Renal pelvis (tissue), 12 donors: ENCODE measurements at places on chromosomes 5 and 9. TPM values are rescaled to one million over a fixed set of nuclear protein-coding genes. Genes with fewer than 3 reads are reported as not detected.

- DNase-seq = no peak
These were observed 22.0 kb upstream of the PIK3R1 start for GRCh38 chr5:68193481-68194036.

The IQGAP2 gene
- polyA plus RNA-seq = 55.1 TPM

The FST gene
- 28.8 TPM for polyA plus RNA-seq

DNA sequence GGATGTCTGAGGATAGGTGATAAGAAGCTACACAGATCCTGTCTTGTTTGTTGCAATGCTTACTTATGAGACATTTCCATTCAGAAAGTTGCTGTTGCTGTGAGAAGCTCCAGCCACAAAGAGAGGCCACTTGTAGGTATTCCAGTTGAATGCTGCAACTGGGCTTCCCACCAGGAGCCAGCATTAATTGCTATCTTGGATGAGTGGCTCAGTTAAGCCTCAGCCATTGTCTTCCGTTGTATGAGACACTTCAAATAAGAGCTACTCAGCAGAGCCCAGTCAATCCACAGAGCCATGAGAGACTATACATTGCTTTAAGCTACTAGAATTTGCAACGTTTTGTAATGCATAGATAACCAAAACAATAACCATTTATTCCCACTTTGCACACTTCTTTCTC, 104.3 kb upstream of the ARRDC3 start:
- DNase-seq = no peak

The DBH gene
- 0.94 TPM for polyA plus RNA-seq

DNA sequence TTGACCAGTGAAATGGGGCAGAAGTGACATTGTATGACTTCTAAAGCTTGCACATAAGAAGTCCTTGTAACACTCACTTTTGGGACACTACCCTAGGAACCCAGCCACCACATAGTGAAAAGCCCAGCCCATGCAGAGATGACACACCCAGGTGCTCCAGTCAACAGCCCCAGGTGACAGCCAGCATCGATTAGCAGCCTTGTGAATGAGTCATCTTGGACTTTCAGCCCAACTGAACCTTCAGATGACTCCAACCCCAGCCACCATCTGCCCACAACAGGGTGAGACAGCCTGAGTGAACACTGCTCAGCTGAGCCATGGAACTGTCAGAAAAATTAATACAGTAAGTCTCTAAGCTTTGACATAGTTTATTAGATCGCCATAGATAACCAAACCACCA, 458.6 kb downstream of the ZSWIM6 start:
- no peak for DNase-seq

The C5orf58 gene
- 0.24 TPM for polyA plus RNA-seq

- no peak for DNase-seq
These were observed 9.8 kb downstream of the DOCK2 start for GRCh38 chr5:169646856-169647255.

DNA sequence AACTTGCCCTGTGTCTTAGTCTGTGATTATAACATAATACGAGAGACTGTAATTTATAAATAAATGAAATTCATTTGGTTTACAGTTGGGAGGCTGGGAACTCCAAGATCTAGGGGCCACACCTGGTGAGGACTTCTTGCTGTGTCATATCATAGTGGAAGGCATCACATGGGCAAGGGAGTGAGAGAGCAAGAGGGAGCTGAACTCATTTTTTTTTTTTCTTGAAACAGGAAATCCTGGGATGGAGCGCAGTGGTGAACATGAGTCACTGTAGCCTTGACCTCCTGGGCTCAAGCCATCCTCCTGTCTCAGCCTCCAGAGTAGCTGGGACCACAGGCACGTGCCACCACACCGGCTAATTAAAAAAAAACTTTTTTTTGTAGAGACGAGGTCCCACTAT, 7.2 kb downstream of the MLANA start:
- DNase-seq = no peak

GRCh38 chr9:1759009-1759408, 256.1 kb upstream of the SMARCA2 start:
- DNase-seq = no peak

The SPINK1 gene
- 45.8 TPM for polyA plus RNA-seq

- no peak for DNase-seq
These were observed 72.4 kb upstream of the SNX2 start for GRCh38 chr5:122702524-122702875.

The PRRT1B gene
- 1.5 TPM for polyA plus RNA-seq

GRCh38 chr9:137299203-137299565, 2.9 kb downstream of the NRARP start:
- no peak for DNase-seq

DNA sequence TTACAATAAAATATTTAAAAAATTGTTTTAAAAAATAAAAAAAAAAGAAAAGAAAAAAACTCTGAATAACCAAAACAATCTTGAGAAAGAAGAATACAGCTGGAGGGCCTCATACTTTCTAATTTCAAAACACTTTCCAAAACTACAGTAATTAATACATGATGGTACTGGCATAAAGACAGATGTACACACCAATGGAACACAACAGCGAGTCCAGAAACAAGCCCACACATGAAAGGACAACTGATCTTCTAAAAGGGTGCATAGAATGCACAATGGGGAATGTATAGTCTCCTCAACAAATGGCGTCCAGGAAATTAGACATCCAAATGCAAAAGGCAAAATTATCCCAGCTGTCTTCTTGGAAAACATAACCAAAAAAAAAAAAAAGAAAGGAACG, 99.6 kb downstream of the LURAP1L start:
- DNase-seq = no peak

The SSNA1 gene
- 65.3 TPM for polyA plus RNA-seq

DNA sequence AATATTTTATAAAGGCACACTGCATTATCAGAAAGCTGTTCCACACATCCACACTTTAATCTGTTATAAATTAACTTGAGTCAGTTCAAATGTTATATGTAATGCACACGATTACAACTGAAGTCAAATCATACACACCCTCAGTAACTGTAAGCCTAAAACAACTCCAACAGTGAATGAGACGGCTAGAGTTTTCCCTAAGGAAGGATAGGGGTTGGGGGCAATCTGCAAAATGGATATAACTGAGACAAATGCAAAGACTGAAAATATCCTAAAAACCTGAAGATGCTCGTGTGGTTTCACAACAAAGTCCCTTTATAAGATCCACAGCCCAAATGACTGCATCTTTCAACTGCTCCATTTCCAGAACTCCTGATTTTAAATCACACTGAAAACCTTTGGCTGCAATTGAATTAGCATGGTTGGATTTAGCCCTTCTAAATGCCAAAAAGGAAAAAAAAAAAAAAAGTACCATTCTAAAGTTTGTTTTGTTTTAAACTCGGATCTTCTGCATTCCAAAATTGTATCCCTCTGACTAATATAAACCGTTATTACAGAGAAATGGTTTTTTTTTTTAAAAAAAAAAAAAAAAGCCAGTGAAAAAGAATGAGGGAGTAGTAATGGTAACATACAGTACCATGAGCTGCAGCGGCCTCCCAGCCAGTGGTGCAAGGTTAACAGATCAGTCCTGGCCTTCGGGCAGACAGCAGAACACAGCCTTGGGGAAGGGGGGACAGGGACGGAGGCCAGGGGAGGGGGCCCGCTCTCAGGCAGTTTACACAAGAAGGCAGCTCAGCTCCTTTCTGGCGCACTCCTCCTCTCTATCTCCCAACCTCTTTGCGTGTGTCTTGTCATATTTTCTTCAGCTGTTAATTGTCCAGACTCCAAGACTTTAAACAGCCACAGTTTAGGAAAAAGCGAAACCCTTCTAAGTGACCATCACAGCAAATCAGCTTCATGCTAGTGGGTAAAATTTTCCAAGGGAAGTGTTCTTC, 166.1 kb downstream of the BNC2 start:
- DNase-seq = no peak

DNA sequence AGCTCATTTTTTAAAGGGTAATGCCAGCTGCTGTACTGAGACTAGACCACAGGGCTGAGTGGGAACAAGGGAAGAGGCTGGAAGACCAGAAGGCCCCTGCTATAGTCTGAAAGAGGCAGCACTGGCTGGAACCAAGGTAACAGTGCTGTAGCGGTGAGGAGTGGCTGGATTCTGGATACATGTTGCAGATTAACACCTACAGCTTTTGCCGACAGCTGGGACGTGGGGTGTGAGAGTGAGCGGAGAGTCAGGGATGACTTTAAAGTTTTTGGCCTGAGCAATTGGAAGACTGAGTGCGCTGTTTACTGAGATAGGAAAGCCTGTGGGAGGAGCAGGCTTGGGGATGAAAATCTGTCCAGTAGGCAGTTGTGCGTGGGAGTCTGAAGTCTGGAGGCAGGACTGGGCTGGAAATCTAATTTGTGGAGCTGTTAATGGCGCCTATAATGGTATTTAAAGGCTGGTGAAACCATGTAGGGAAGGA, 26.5 kb downstream of the AQP7 start:
- DNase-seq = no peak

GRCh38 chr9:69801989-69802388, 18.6 kb upstream of the CFAP95 start:
- DNase-seq = no peak

The RPP25L gene
- polyA plus RNA-seq = 31.1 TPM

DNA sequence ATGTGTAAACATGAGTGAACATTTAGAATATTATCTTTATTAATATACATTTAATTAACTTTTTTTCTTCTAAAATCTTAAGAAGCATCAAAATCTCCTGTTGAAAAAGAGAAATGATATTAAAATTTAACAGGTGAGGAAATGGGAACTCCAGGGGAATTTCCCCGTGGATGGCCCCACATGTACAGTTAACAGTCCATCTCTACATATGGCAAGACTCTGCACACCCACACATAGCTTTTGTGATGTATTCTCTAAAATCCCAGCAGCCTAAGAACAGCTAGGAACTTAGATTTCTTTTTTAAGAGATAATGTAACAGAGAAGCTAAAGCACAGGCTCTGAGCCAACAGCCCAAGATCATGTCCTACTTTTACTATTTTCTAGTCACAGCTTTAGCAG, 556.3 kb upstream of the RGMB start:
- DNase-seq = no peak

The CD14 gene
- 10.6 TPM for polyA plus RNA-seq

DNA sequence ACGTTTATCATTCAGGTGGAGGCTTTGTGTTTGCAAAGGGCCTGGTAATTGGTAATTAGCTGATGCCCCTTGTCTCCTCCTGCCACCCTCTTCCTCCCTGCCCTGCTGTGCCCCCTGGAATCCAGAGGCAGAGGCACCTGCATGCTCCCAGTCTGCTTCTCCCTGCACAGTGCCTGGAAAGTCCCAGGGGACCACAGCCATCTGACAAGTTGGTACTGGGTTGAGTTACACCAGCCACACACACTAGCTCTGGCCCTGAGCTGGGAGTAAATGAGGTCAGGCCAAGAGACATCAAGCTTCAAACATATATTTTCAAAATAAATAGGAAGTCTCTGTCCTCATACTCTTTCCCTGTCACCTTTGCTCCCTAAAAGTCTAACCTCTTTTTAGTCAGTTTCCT, 56.3 kb downstream of the INSYN2B start:
- DNase-seq = no peak

- DNase-seq = no peak
These were observed 292.3 kb downstream of the SMARCA2 start for GRCh38 chr9:2307480-2307879.

DNA sequence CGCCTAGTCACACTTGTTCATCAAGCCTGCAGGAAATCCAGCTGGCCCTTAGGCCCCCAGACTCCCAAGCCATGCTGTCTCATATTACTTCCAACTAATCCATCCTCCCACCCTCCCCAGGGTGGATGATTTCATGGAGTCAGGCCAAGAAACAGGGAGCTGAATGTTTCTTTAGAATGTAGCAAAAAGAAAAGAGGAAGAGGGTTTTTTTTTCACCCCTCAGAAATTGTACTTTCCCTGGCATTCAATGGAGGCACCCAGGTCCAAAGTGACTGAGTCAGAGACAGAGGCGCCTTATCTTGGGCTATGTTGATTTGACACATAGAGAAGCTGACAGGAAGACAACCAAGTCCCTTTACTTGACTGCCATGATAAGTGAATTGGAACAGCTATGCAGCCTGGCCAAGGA, 260.2 kb upstream of the NR4A3 start:
- DNase-seq = peak; percentile 7

GRCh38 chr9:117290306-117290840, 124.5 kb downstream of the ASTN2 start:
- no peak for DNase-seq

- DNase-seq = no peak
These were observed 1.6 kb upstream of the LMAN2 start for GRCh38 chr5:177353093-177353492.

- no peak for DNase-seq
These were observed 112.5 kb downstream of the PTTG1 start for GRCh38 chr5:160534125-160534524.

The HMCN2 gene
- 1.6 TPM for polyA plus RNA-seq

DNA sequence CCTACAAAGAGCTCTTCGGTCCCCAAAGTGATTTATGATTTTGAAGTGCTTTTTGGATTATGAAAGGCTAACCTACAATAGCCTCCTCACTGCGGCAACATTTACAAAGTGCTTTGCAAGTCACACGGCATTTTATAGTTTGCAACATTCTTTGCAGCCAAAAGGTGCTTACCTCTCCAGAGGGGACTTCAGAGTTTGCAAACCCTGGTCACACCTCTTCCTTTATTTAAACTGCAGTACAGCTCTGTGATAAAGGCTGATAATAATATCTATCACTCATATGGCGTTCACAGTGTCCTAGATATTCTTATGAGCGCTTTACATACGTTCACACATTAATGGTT, 20.0 kb upstream of the CRB2 start:
- DNase-seq = no peak

- no peak for DNase-seq
These were observed 1.6 kb downstream of the HBEGF start for GRCh38 chr5:140344683-140345423.

The CXXC5 gene
- 206 TPM for polyA plus RNA-seq

DNA sequence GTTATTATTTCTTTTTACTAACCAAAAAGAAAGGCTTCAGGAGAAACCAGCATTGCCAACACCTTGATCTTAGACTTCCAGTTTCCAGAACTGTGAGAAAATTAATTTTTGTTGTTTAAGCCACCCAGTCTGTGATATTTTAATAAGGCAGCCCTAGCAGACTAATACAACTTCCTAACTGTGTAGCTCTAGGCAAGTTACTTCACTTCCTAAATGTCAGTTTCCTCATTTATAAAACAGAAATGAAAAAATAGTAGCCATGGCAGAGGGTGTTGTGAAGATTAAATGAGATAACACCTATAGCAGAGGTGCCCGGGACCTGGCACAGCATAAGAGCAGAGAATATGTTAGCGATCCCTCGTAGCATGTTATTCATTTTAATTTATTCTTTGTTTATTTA, 66.6 kb upstream of the HAND1 start:
- DNase-seq = no peak

DNA sequence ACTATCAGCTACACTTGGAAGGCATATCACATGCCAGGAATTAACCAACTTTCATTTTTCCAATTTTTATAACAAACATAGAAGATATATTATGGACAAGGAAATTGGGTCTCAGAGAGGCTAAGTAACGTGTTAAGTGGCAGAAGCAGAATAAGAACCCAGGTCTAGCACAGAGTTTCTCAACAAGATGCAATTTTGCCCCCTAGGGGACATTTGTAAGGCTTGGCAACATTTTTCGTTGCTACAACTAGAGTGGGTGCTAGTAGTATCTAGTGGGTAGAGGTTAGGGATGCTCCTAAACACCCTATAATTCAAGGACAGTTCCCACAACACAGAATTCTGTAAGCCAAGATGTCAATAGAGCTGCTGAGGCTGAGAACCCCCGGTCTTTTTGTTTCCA, 180.6 kb downstream of the SNCAIP start:
- DNase-seq = no peak

GRCh38 chr5:36575361-36575781, 31.0 kb upstream of the SLC1A3 start:
- no peak for DNase-seq
